ENCODE measurements at places on chromosomes 3 and 15.

GRCh38 chr3:13538520-13539291 lies 10.2 kb upstream of the FBLN2 start:
- DNase-seq: no peak

- DNase-seq: no peak
Observed at GRCh38 chr3:52513281-52513680, 18.1 kb downstream of the STAB1 start.

DNA sequence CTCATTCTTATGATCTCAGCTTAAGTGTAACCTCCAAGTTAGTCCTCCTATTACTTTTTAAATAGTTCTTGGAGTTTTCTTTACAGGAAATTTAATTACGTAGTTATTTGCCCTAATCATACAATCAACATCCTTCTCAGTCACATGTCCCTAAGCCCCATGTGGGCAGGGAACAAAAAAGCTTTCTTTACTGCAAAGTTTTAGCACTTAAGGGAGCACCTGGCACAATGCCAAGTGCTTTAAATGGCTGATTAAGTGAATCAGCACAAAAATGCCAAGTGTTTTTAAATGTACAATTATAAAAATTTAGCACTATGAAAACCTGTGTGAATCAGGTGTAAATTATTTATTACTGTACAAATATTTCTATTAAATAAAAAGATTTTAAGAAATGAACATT lies 445.3 kb downstream of the C3orf38 start:
- peak; percentile 9 for DNase-seq

GRCh38 chr3:129288446-129288845 lies 9.8 kb downstream of the HMCES start:
- DNase-seq: no peak

GRCh38 chr15:98712845-98713584 lies 64.7 kb downstream of the IGF1R start:
- DNase-seq: no peak

DNA sequence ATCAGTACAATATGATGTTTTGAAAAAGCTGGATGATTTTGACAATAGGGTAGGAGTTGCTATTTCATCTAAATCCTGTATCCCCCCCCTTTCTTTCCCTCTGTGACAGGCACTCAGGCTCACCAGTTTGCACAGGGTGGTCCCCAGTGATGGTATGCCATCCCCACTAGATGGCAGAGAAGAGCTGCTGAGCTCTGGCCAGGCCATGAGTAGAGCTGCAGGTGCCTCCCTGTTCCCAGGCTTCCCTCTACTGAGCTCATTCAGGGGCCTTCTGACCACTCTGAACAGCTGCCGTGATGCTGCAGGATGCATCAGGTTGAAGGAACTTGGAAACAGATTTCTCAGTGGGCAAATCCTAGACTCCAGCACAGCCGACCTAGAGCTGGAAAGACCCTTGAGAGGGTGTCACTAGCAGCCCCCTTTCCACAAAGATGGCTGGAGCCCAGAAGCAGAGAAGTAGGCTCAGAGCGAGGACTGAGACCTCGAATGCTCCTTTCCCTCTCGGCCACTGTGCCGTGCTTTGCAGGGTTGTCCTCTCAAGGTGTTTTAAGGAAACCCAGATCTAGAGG lies 45.1 kb downstream of the EFCAB12 start:
- DNase-seq: peak; percentile 85

GRCh38 chr3:26068890-26069289 lies 279.0 kb downstream of the OXSM start:
- no peak for DNase-seq

- DNase-seq: no peak
Observed at GRCh38 chr15:32834156-32834555, 116.4 kb downstream of the GREM1 start.

GRCh38 chr3:48696601-48697000 lies 10.9 kb upstream of the NCKIPSD start:
- DNase-seq: no peak

DNA sequence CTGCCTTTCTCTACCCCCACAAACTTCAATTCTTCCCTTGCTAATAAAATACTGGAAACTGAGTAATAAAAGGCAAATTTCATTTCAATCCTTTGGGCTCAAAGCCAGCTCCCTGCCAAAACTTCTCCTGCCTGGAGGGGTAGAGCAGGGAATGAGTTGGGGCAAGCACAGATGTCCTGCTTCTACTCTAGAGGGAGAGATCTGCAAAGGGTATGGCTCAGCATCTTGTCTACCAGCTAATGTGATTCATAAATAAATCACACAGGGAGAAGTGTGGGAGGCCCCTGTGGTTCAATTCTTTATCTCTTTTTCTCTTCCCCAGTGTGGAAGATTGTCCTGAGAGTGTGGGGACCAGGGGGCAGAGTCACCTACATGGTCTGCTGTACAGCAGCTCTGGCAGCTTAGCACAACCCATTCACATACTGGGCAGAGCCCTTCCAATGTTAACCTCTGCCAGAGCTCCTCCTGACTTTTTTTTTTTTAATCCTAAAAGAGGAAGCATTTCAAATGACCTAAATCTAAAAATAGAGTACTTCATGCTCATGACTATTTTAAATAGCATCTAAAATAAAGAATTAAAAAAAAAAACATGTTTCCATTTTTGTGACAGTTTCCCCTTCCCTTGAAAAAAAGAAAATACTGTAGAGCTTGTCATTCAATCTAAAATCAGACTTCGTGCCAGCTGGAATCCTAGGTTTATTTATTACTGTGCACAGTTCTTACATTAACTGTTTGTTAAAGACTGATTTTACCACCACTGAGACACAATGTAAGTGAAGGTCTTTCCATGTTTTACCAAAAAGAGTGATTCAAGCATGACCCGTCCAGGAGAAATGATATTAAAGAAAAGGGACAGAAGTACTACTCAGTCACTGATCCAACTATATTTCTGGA lies 1083.7 kb upstream of the CFAP20DC start:
- no peak for DNase-seq

- DNase-seq: peak; percentile 69
Observed at GRCh38 chr3:12750223-12750622, 8.8 kb downstream of the TMEM40 start.

- peak; percentile 74 for DNase-seq
Observed at GRCh38 chr15:39828374-39828931, 45.8 kb upstream of the FSIP1 start.

DNA sequence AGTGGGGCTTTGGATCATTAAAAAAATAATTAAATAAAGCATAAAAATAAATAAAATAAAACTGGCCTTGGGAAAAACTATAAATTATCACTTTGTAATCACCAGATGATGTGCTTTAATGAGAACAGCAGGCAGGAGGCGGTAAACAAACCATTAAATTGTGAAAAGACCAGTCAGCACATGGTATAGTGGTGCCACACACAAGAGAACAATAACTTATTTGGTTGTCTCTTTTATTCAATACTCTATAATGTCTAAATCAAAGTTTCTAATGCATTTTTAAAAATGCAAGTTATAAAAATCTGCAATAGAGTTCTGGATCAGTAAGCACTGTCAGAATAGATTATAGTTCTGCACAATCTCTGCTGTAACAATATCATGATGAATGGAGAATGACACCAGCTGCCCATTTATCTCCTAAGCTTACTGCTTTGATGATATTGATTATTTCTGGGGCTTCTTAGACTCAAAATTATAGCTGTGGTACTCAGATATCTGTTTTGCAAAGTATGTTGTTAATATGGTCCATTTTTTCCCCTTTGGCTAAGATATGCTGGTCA lies 259.3 kb downstream of the NAALADL2 start:
- no peak for DNase-seq

DNA sequence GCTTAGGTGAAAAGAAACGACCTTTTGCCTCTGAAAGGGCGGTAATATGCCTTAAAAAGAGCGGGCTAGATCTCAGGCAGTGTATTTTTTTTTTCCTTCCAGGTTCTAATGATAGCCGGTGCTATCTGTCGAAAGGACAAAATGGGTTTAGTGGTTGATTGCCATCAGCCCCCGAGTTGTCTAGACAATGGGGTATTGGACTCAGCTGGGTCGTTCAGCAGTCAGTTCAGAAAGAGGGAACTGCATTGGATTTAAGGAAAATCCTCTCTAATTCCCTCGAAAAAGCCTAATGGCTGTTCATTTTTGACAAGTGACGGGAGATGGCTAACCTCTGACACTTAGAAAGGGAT lies 728 bp downstream of the EIF2B5 start:
- no peak for DNase-seq

- no peak for DNase-seq
Observed at GRCh38 chr3:112623213-112623612, 17.7 kb downstream of the CCDC80 start.

DNA sequence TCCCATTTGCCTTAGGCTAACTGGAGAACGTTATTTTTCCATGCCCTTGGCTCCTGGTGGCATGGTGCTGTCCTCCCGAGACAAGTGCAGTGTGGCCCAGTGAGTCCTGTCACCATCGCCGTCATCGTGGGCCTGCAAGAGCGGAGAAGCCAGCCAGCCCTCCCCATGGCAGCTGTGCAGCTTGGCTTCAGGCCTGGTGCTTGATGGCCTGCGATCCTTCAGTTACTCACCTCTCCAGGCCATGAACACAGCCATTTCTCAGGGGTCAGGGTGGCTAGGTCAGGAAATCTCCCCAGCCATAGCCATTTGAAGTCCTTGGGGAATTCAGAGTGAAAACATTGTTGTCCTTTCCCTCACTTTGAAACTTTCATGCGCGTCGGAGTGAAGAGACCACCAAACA lies 189.0 kb upstream of the RGMA start:
- DNase-seq: no peak

DNA sequence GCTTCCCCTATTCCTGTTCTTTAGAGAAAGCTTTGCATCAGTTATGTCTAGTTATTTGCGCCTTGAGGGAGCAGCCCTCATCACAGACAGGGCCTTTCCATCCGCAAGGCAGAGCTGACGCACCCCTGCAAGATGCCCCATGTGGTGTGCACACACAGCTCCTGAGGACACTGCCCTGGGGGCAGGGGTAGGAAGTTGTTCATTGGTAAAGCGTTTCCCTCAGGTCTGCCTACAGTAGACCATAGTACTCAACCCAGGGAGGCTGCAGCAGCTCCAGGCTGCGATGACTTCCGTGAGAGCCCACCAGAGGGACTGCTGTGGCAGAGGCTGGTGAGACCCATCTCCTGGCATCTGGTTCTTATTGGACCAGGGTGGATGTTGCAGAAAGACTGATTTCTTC lies 55.1 kb upstream of the PLXNA1 start:
- no peak for DNase-seq

GRCh38 chr3:154762486-154762885 lies 317.6 kb upstream of the MME start:
- DNase-seq: no peak
